ENCODE measurements at places on chromosomes 13 and 19.

DNA sequence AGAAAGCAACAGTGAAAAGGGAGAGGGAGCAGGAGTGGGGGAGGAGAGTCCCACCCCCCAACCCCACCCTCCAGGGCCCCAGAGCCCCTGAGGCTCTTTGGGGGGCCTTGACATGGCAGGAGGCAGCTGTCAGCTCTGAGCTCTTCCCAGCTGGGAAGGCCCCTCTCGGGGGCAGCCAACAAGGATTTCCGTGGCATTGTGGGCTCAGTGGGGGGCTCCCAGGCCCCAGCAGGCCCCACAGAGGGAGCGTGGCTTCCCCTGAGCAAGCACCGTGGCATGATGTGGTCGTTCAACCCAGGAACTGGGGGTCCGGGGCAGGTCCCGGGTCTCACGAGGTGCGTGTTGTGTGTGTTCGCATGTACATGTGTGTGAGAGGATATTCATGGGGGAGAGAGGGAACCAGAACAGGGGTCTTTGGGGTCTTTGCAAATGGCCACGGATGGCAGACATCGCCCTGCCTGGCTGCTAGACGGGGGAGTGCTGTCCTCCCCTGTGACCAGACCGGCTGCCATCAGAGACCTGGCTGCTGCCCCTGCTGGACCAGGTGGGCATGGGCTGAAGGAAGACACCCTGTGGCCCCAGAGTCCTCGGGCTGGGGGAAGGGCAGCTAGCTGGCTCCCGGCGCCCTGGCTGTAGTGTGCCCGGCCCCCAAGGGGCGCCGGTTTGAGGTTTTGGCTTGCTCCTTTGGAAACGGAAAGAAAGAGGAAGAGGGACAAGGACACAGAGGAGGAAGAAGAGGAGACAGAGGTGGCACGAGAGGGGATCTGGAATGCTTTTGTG, 3.7 kb upstream of the AKAP8L start:
- no peak for DNase-seq

- no peak for DNase-seq
Measured at GRCh38 chr19:28155265-28155664, 1057.7 kb downstream of the UQCRFS1 start.

- no peak for DNase-seq
Measured at GRCh38 chr13:83563499-83563898, 318.8 kb downstream of the SLITRK1 start.

GRCh38 chr13:108734676-108735075, 105.3 kb downstream of the MYO16 start:
- no peak for DNase-seq

GRCh38 chr19:18119717-18120105, 22.1 kb downstream of the MAST3 start:
- DNase-seq: peak; percentile 72

DNA sequence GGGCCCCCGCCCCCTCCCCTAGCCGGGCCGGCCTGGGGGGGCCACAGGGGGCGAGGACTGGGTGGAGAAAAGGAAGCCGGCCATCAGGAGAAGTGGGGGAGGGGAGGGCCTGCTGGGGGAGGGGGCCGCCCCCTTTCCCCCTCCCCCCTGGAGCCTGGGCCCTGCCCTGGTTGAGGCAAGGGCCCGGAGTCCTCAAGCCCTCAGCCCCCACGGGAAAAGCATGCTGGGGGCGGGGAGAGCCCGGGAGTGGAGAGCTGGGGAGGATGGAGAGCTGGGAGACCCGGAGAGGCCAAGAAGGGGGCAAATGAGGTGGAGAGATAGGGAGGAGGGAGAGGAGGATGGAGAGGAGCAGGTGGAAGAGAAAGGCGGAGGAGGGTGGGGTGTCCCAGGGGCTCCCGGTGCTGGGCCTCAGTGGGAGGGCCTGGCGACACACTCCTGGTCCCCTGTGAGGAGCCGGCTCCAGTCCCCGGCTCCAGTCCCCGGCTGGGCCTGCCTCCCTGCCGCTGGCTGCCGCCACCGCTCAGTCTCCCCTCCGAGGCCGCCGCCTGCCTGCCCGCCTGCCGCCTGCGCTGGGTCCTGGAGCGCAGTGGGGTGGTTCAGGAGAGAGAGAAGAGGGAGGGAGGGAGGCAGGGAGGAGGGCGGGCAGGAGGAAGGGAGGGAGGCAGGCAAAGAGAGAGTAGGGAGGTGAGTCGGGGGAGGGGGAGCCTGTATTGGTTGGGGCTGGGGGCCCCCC, at the start of gene GRIK5:
TSS of gene GRIK5 (minus strand) at position 588 of the 733 bp plus-strand sequence. CDS start 4,436 bp downstream, outside the sequence.
- no peak for DNase-seq

GRCh38 chr19:10762656-10763055, 44.8 kb downstream of the DNM2 start:
- DNase-seq: no peak

DNA sequence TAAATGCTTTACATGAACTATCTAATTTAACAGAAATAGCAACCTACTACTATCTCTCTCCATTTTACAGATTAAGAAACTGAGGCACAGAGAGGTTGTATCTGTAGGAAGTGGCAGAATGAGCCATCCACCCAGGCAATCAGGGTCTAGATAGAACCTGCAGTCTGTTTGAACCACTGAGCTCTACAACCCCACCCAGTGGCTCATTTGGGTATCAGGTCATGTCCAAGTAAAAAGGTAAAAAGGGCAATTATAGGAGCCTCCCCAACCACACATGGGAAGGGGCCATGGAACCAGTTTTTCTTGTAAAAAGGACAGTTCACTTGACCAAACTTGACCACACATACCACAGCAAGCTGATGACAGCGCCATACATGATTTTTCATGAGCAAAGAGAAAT, 92.9 kb upstream of the SGCG start:
- DNase-seq: no peak

GRCh38 chr19:38978326-38978689, 2.8 kb upstream of the FBXO17 start:
- no peak for DNase-seq

Data from stimulated activated CD4-positive, alpha-beta T cell treated with anti-CD3 and anti-CD28 coated beads, Interleukin-2, amount 100 ng/mL, for 4 hours (primary cell).